ENCODE measurements at places on chromosomes 11 and 22. TPM values are rescaled to one million over a fixed set of nuclear protein-coding genes. Genes with fewer than 3 reads are reported as not detected.

The SLC17A6 gene
- total RNA-seq, result not detected

The MS4A6E gene
- total RNA-seq, result not detected

The CNIH2 gene
- 0.09 TPM for total RNA-seq

The MB gene
- total RNA-seq, result not detected

The OR51E1 gene
- total RNA-seq, result not detected

The LSP1 gene
- 1.5 TPM for total RNA-seq

The ANO1 gene
- 0.09 TPM for total RNA-seq

The ADAMTS15 gene
- under 0.01 TPM for total RNA-seq

The CNTF gene
- total RNA-seq, result 1.5 TPM

The C11orf42 gene
- total RNA-seq, result not detected

The CALCA gene
- total RNA-seq, result not detected

The FAM227A gene
- total RNA-seq, result 2.1 TPM

The SMTNL1 gene
- total RNA-seq, result not detected
